Bronchus fibroblast of lung (primary cell): ENCODE measurements at places on chromosomes 4 and X. TPM values are rescaled to one million over a fixed set of nuclear protein-coding genes. Genes with fewer than 3 reads are reported as not detected.

Gene H2BW2
- not detected in 2 replicates for total RNA-seq

Gene OPRPN
- total RNA-seq = not detected in 2 replicates

Gene C4orf50
- total RNA-seq = not detected in 2 replicates

Gene LNX1
- total RNA-seq = 0.17 and 0.59 TPM in 2 replicates

Gene GPC3
- total RNA-seq = 0.15 TPM in 1 of 2 replicates, not detected in the other

Gene BBS7
- 29.1 and 35.0 TPM in 2 replicates for total RNA-seq

Gene SPANXB1
- not detected in 2 replicates for total RNA-seq

Gene CXXC4
- total RNA-seq = under 0.01 and 0.17 TPM in 2 replicates

Gene LSM6
- 42.4 and 50.3 TPM in 2 replicates for total RNA-seq

Gene AREG
- 10.0 and 19.0 TPM in 2 replicates for total RNA-seq

Gene RELL1
- total RNA-seq = 30.9 and 34.1 TPM in 2 replicates

Gene HSD17B13
- under 0.01 TPM in 1 of 2 replicates, not detected in the other for total RNA-seq

Gene UGT2B17
- total RNA-seq = not detected in 2 replicates

Gene IL2RG
- not detected in 2 replicates for total RNA-seq

Gene SHISA3
- total RNA-seq = 2.2 and 2.7 TPM in 2 replicates

Gene SPATA4
- total RNA-seq = 0.17 and 1.5 TPM in 2 replicates

Gene UGT2B10
- total RNA-seq = not detected in 2 replicates

Gene MYL5
- 0.59 and 4.0 TPM in 2 replicates for total RNA-seq

Gene MTMR8
- 0.59 TPM in 1 of 2 replicates, not detected in the other for total RNA-seq

Gene TDO2
- 1.0 and 2.0 TPM in 2 replicates for total RNA-seq

Gene PNPLA4
- total RNA-seq = 14.1 and 21.7 TPM in 2 replicates

Gene SOWAHB
- total RNA-seq = not detected in 2 replicates

Gene DKK2
- 0.30 TPM in 1 of 2 replicates, not detected in the other for total RNA-seq

Gene NEIL3
- 11.1 and 12.5 TPM in 2 replicates for total RNA-seq

Gene HSFX4
- total RNA-seq = not detected in 2 replicates

Gene MGAT4D
- not detected in 2 replicates for total RNA-seq

Gene AKAP14
- total RNA-seq = not detected in 2 replicates

Gene FHL1
- total RNA-seq = 36.4 and 41.5 TPM in 2 replicates

Gene GRID2
- 0.15 TPM in 1 of 2 replicates, not detected in the other for total RNA-seq

Gene TNMD
- total RNA-seq = not detected in 2 replicates

Gene SLC25A43
- 18.8 and 21.0 TPM in 2 replicates for total RNA-seq

Gene SAGE1
- not detected in 2 replicates for total RNA-seq

Gene AMOT
- 5.0 and 6.1 TPM in 2 replicates for total RNA-seq

Gene SMPX
- not detected in 2 replicates for total RNA-seq

Gene TBC1D14
- 28.1 and 31.4 TPM in 2 replicates for total RNA-seq

Gene BCOR
- total RNA-seq = 6.5 and 9.1 TPM in 2 replicates

Gene SPACA5
- not detected in 2 replicates for total RNA-seq

Gene LEF1
- total RNA-seq = 3.7 and 4.2 TPM in 2 replicates

Gene TLR10
- not detected in 2 replicates for total RNA-seq

Gene HSFX1
- total RNA-seq = 0.15 TPM in 1 of 2 replicates, not detected in the other

Gene MGARP
- 7.1 and 11.3 TPM in 2 replicates for total RNA-seq

Gene SLC4A4
- total RNA-seq = 1.5 and 2.2 TPM in 2 replicates

Gene TSPYL2
- 8.8 and 9.9 TPM in 2 replicates for total RNA-seq

Gene CLCN4
- total RNA-seq = 2.9 and 4.2 TPM in 2 replicates

Gene TBC1D8B
- total RNA-seq = 4.2 and 4.5 TPM in 2 replicates

Gene LRP2BP
- total RNA-seq = under 0.01 and 0.34 TPM in 2 replicates

Gene CT47B1
- not detected in 2 replicates for total RNA-seq

Gene ENAM
- not detected in 2 replicates for total RNA-seq

Gene DTHD1
- not detected in 2 replicates for total RNA-seq

Gene TMEM131L
- 5.6 and 6.7 TPM in 2 replicates for total RNA-seq

Gene ZNF732
- total RNA-seq = 1.0 and 1.2 TPM in 2 replicates

Gene AMTN
- not detected in 2 replicates for total RNA-seq
